ENCODE measurements at places on chromosomes 12 and 14.

- peak; percentile 80 for DNase-seq
These were observed 419 bp upstream of the ATXN7L3B start for GRCh38 chr12:74537126-74537706.

GRCh38 chr12:75876832-75877762, 154.5 kb downstream of the PHLDA1 start:
- DNase-seq = peak; percentile 24

GRCh38 chr12:114447274-114447716, 41.4 kb upstream of the TBX5 start:
- no peak for DNase-seq

- no peak for DNase-seq
These were observed 116.6 kb upstream of the HIF1A start for GRCh38 chr14:61578745-61579144.

GRCh38 chr14:92549859-92550230, 36.3 kb downstream of the RIN3 start:
- DNase-seq = no peak

- peak; percentile 68 for DNase-seq
These were observed 4.7 kb upstream of the EPYC start for GRCh38 chr12:91009319-91009950.

DNA sequence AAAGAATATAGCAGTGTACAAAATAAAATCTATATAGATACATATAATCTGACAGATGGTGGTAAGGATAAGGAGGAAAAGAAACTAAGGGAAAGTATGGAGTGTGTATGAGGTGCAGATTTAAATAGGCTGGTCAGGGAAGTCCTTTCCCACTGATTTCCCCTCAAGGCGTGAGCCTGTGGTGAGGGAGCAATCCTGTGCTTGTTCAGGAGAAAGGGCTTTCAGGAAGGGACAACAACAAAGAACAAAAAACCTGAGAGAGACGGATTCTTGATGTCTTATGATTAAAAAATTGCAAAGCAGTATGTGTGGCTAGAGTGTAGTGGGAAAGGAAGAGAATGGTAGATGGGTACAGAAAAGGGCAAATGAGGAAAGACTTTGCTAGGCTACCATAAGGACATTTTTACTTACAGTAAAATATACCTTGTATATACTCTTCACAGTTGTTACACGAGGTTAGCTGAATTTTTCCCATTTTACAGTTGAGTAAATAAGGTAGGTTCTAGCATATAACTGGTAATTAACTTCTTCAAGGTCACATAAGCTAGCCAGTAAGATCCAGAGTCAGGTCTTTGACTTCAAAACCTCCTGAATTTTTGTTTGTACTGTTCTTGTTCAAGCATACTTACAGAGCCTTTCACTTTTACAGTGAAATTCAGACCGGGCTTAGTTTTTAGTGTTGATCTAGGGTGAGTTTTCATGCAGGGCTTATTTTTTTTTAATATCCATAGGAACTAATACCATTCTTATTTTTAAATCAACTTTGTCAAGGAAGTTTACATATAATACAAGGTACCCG, 15.6 kb downstream of the CNOT2 start:
- no peak for DNase-seq

GRCh38 chr14:73238424-73238852, 1.1 kb downstream of the PAPLN start:
- peak; percentile 81 for DNase-seq

- DNase-seq = peak; percentile 79
These were observed 55.0 kb upstream of the NELL2 start for GRCh38 chr12:44930972-44931600.

GRCh38 chr14:69090187-69090789, 62.6 kb downstream of the DCAF5 start:
- DNase-seq = peak; percentile 73

- DNase-seq = peak; percentile 46
These were observed 7.5 kb downstream of the LAG3 start for GRCh38 chr12:6779708-6780432.

DNA sequence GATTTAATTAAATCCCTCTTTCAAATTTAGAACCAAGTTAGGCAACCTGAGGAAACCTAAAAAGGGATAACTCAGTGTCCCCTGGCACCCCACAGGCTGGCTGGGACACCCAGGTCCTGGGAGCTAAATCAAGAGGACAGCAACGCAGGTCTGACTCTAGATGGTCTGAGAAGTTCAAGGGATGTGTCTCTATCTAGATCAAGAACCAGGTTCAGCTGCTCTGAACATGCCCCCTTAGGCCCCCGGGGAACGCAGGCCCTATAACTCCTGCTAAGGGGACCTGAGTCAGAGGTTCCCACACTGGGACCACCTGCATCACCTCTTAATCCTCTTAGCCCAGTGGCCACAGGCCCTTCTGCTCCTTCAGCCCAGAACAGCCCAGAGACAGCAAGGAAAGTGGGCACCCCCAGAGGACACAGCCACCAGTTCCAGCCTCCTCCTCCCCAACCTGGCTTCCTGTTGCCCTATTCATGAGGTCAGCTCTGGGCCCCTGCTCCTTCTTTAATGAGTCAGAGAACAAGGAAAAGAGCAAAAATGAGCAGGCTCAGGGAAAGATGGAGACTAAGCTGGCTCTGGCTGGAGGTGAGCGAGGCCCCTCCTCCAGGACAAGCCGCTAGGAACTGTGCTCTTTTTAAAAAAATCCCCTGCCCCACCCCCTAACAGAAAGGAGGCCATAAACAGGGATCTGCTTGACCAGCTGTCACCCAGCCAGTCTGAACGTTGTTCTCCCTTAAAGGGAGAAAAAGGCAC, 10.8 kb downstream of the PITPNM2 start:
- DNase-seq = no peak

DNA sequence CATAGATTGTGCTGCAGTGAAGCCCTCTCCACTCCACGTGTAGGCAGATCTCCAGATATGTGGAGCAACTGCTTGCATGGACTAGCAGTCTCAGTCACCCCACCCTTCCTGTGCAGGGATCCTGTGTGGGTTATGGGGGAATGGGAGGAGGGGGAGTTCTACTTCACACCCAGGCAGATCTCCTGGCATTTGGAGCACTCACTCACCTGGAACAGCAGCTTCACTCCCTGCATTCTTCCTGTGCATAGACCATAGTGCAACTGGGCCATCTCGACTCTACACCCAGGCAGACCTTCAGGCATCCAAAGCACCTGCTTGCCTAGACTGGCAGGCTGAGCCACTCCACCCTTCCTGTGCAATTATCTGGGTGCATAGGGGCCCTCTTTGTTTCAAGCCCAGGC, 96.0 kb upstream of the PCED1B start:
- no peak for DNase-seq

All from SW480 (cell line).